ENCODE measurements at places on chromosomes 2 and 18. TPM values are rescaled to one million over a fixed set of nuclear protein-coding genes. Genes with fewer than 3 reads are reported as not detected.

DNA sequence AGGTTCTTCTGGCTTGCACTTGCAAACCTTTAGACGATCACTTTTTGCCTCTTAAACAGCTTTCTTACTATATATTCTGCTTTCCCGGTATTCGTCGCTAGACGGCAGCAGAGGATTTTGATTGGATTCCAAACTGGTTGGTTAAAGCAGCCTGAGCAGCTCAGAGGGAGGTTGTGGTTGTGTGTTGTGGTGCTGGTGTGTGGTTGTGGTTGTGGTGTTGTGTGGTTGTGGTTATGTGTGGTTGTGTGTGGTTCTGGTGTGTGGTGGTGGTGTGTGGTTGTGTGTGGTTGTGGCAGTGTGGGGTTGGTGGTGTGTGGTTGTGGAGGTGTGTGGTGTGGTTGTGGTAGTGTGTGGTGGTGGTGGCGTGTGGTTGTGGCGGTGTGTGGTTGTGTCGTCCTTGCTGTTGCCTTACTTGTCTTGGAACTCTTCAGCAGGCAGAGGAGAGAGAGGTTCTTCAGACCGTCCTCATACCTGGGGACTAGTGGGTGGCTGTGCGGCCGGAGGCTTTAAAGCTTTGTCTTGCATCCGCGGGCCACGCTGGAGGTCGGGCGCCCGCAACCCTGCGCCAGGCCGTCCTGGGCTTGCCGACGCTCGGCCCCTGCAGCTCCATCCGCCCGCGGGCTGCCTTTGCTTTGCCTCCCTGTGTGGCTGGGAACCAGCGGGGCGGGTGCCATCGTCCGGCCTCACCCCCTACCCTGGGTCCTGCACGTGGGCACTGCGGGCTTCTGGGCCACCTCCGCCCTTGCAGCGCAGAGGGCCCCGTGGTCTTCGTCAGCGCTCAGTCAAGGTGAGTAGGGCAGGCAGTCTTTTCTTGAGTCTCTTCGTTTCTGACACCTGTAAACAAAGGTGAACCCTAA lies 190.8 kb downstream of the ARHGAP28 start:
- no peak for DNase-seq

Gene IFIH1
- 4.4 TPM for total RNA-seq

DNA sequence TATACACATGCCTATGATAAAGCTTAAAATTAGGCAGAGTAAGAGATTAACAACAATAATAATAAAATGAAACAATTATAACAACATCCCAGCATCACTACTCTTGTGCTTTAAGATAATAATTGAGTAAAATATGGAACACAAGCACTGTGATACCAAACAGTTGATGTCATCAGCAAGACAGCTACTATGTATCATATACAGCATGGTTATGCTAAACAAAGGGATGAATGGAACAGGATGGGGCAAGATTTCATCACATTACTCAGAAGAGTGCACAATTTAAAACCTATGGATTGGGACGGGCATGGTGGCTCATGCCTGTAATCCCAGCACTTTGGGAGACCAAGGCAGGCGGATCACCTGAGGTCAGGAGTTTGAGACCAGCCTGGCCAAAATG lies 1221.0 kb downstream of the SUCLG1 start:
- no peak for DNase-seq

DNA sequence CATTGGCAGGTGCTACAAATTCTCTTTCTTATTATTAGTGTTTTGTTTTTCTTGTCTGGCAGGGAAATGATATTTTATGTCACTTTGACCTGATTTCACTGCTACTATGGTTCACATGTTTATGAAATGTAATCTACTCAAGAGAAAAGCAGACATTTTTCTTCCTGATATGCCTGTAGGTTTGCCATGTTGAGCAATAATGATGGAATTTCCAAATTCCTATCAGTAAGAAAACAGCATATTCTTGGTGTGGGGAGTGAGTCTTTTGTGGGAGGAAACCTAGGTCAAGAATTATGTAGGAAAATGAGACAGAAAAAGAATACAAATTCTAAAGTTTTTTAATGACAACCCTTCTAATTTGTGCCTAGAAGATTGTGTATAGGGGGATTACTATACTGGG lies 356.4 kb downstream of the SLC4A3 start:
- no peak for DNase-seq

DNA sequence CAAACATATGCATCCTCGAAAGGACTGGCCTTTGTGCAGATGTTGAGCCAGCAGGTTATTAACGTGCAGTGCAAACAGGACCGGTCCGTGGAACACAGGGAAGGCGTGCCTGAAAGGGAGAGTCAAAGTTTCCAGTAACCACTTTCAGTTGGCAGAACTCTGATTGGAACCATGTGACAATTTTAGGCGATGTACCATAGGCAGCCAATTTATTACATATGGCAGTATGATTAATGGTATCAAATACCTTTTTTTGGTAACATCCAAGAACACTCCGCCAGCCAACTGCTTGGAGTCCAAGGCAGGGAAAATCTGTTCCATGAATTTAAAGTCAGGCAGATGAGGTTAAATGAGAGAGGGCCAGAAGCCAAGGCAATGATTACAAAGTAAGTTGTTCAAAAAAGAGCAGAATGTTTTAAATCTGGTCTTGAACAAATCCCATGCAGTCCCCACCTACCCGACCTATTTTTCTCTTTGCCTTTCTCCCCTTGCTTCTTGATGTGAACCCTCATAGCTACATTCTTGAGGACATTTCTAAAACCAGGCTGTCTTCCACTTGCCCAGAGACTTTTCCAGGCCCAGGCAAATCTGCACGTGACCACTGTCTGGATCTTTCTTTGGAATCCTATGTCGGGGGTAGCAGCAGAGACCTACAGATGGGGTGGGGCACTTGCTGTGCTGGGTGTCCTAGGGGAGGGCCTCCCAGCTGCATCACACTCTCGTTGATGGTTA lies 351.7 kb downstream of the HRH4 start:
- DNase-seq: no peak

Gene CACNB4
- 0.67 TPM for total RNA-seq

DNA sequence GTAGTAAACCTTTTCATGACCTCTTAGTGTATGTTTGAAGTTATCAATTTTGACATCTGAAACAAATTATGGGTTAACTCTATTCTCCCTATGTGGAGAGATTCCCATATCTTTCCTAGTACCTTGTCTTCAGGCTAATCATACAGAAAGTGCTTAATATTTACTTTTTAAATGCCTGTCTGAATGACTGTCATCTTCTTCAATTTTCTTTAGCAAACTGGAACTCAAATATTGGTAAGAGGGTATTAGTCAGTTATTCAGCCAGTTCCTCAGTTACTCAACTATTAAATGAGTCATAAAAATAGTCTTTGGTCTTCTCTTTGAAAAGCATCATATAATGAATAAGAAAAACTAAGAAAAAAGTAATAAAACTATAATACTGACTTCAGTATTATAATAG lies 1038.0 kb upstream of the PIK3C3 start:
- DNase-seq: no peak

Gene REG3G
- not detected for total RNA-seq

GRCh38 chr2:164655336-164655735 lies 34.1 kb upstream of the GRB14 start:
- DNase-seq: no peak

DNA sequence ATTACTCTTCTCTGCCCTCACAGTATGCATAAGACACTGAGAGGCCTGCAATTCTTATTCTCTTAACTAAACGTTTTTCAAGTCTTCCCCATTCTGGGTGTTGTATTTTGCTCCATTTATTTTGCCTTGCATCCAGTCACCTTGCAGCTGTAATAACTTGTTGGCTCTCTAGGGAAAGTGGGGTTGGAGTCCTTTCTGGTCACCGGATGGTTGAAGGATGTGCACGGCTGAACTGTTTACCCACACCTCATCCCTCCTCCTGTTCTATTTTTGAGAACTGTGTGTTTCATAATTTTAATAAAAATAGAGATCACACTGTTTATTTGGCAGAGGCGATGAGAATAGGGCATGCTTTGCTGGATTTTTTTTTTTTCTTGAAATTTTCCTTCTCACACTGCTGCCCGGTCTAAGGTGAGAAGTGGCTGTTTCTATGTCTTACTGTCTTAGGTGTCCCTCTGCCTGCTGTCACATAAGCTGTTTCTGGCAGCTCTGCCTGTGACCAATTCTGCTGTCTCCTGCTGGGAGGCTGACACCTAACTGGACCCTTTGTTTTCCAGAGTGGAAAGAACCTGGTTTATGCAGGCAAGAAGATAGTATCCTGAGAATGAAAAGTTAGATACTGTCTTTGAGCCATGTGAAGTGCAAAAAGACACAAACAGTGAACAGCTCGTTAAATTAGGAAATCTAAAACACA lies 342.6 kb downstream of the DPP10 start:
- no peak for DNase-seq

DNA sequence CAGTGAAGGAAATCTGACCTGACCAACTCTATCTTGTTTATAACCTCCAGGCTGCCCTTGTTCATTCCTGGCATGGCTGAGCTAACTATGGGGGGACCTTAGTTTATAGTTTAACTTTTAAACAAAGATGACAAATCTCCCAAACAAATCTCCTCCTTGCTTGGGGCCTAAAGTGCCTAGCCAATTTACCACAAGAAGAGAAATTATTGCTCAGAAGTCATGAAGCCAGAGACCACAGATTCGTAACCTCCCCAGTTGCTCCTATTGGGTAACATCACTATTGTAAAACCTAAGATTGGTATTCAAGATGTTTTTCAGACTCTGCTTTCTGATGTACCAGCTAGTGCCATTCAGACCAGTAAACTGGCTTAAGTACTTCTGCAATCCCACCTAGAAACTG lies 649.4 kb upstream of the SLC8A1 start:
- no peak for DNase-seq

GRCh38 chr2:38932586-38932985 lies 42.9 kb downstream of the ARHGEF33 start:
- DNase-seq: no peak

- DNase-seq: no peak
These were observed 25.4 kb upstream of the CHN1 start for GRCh38 chr2:175030380-175031271.

Gene GPR45
- not detected for total RNA-seq

- no peak for DNase-seq
These were observed 215.6 kb upstream of the MAP2 start for GRCh38 chr2:209208211-209208610.

DNA sequence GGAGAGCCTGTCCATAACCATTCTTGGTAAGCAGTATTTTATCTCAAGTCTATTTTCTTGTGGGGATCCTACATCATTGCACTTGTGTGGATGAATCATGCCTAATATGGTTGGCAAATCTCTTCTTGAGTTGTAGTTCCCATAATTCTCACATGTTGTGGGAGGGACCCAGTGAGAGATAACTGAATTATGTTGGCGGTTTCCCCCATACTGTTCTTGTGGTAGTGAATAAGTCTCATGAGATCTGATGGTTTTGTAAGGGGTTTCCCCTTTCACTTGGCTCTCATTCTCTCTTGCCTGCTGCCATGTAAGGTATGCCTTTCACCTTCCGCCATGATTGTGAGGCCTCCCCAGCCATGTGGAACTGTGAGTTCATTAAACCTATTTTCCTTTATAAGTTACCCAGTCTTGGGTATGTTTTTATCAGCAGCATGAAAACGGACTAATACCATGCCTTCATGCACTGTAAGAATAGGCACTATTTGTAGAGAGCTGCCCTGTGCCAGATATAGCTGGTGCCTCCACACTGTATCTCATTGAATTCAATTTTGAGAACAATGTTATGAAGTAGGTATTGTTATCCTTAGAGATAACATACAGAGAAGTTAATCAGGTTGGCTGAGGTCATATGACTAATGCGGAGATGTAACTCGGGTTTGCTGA lies 148.3 kb downstream of the PLCL1 start:
- DNase-seq: no peak

- no peak for DNase-seq
These were observed 11.9 kb upstream of the AGFG1 start for GRCh38 chr2:227460070-227460485.

DNA sequence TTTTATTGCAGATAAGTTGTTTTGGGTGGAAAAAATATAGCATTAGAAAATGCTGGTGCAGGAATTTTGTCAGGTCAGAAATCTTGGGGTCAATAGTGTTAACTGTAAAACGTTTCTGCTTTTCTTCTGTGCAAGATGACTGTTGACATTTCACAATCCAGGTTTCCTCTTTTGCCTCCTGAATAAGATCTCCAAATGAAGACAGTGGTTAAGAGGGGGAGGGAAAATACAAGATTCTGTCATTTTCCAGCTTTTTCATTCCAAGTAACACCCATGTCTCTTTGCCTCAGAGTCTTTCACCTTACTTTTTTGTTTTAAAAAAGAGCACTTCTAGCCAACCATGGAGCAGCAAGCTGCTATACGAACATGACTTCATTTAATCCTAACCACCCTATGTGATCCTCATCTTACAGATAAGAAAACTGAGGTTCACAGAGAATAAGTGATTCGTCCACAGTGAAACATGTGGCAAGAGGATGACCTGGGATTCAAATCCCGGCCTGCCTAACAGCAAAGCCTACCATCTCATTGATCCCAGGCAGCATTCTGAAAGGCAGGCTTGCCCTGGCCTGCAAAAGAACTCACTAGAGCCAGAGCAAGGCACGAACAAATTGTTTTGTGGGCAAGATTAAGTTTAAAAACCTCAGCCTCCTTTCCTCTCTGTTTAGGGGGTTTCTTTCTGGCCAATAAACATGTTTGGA lies 3.0 kb downstream of the PLEK start:
- DNase-seq: no peak

DNA sequence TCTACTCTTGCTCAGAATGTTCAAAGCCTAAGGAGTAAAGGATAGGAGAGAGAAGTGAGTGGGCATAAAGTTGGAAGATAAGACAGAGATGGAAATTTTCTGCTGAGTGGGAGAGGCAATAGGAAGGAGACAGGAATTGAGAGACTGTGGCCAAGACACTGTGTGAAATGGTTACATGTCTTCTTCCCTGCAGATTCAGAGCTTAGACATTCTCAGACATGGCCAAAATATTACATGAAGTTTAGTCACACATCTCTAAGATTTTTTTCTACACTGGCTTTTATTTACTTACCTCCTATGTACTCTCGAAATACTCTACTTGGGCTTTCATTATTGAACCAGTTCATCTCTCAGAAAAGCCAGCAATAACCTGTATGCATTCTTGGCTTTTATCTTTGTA lies 363.0 kb upstream of the FANCL start:
- no peak for DNase-seq

GRCh38 chr2:147416099-147416498 lies 428.7 kb upstream of the ACVR2A start:
- DNase-seq: no peak

Gene ZFP36L2
- total RNA-seq: 41.4 TPM

DNA sequence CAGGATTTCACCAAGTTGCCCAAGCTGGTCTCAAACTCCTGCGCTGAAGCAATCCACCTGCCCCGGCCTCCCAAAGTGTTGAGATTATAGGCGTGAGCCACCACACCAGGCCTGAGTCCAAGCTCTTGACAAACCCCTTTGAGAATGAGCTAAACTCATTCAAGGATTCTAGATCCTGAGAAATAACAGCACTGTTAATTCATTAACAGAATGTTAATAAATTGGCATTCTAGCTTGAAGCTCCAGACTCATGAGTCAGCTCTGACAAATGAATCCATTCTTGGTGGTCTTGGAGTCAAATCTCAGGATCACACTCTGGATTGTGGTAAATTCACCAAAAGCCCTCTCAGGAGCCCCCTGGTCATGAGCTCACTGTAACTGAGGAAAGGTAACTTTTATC lies 1.8 kb downstream of the NARS1 start:
- no peak for DNase-seq
